ENCODE measurements at places on chromosomes 11 and 22.

DNA sequence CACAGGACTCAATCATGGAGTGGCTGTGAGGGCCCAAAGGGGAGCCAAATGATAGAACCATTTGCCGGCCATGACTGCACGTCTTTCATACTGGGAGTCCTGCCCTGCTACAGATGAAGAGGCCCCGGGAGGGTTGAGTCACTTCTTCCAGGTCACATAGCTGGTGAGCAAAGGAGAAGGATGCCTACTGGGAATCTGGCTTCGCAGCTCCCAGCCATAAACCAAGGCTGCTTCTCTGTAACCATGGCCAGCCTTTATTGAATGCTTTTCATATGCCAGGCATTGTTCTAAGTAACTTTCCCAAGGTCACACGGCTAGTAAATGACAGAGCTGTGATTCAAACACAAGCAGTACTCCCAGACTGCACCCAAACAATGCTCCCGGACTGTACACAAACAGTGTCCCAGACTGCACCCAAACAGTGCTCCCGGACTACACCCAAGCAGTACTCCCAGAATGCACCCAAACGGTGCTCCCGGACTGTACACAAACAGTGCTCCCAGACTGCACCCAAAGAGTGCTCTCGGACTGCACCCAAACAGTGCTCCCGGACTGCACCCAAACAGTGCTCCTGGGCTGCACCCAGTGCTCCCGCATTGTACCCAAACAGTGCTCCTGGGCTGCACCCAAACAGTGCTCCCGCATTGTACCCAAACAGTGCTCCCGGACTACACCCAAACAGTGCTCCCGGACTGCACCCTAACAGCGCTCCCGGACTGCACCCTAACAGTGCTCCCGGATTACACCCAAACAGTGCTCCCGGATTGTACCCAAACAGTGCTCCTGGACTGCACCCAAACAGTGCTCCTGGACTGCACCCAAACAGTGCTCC is 89.8 kb downstream of the FBXO7 start:
- H3K4me1 ChIP-seq: no peaks in the 10 kb centered on the region
- DNase-seq: no peak
- no peak overlapping the region for H3K4me3 ChIP-seq
- H3K27me3 ChIP-seq: no peaks in the 10 kb centered on the region

DNA sequence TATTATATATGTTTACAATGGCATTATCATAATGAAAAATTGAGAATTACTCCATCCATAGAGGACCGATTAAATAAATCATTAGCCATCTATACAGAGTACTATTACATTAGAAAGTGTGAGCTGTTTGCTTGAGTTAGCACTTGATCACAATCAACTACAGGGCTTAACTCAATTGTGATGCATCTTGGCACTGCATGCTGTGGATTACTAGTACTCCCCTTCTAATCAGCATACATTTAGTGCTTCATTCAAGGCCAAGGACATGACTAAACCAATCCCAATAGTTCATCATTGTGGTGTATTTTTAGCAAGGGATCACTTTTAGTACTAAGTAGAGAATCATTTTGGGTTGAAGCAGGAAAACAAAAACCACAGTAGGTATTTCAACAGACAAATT is 23.5 kb upstream of the ARHGAP42 start:
- DNase-seq: no peak
- H3K4me1 ChIP-seq: no peaks in the 10 kb centered on the region
- no peaks in the 10 kb centered on the region for H3K36me3 ChIP-seq
- H3K4me3 ChIP-seq: no peak overlapping the region
- H3K27ac ChIP-seq: no peak overlapping the region
- no peaks in the 10 kb centered on the region for H3K27me3 ChIP-seq

- peak overlapping the region; percentile 72 for H3K27ac ChIP-seq
- H3K4me3 ChIP-seq: no peak overlapping the region
- H3K4me1 ChIP-seq: peaks cover 6% of the 10 kb centered on the region
- no peaks in the 10 kb centered on the region for H3K36me3 ChIP-seq
- no peak for DNase-seq
These were observed 15.3 kb upstream of the ZBTB16 start for GRCh38 chr11:114044042-114044871.

GRCh38 chr11:102676084-102676483 is 29.5 kb downstream of the MMP27 start:
- H3K27ac ChIP-seq: no peak overlapping the region
- no peaks in the 10 kb centered on the region for H3K4me1 ChIP-seq
- DNase-seq: no peak
- H3K4me3 ChIP-seq: no peak overlapping the region
- no peaks in the 10 kb centered on the region for H3K27me3 ChIP-seq
- H3K36me3 ChIP-seq: no peaks in the 10 kb centered on the region

GRCh38 chr11:117134431-117134830 is 9.7 kb upstream of the PAFAH1B2 start:
- no peak overlapping the region for H3K4me3 ChIP-seq
- no peaks in the 10 kb centered on the region for H3K4me1 ChIP-seq
- no peaks in the 10 kb centered on the region for H3K27me3 ChIP-seq

DNA sequence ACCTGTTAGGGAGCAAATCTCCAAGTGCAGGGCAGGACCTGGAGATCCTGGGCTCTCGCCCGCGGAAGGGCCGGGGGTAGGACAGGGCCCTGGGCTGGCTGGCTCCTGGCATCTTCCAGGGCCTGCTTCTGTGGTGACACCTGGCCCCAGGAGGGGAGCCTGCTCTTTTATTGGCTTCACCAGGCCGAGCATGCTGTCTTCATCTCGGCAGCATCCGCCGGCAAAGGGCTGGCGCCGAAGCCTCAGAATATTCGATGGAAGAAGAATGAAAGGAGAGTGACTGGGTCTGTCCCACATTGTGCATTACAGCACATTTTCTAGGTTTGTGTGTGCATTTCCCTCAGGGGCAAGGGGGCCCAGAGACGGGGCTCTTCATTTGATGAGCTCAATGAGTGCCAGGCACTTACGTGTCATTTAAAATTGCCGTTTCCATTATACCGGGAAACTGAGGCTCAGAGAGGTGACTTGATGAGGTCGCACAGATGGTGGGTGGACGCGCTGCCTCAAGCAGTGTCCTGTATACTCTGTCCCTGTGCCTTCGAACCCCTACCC is 70.0 kb downstream of the RBX1 start:
- H3K27ac ChIP-seq: peak overlapping the region; percentile 99
- H3K4me3 ChIP-seq: peak overlapping the region; percentile 78
- H3K4me1 ChIP-seq: peaks cover 11% of the 10 kb centered on the region
- peak; percentile 69 for DNase-seq

GRCh38 chr11:112437096-112437495 is 176.4 kb upstream of the PLET1 start:
- no peak for DNase-seq
- no peaks in the 10 kb centered on the region for H3K27me3 ChIP-seq
- H3K27ac ChIP-seq: no peak overlapping the region
- no peaks in the 10 kb centered on the region for H3K4me1 ChIP-seq
- H3K4me3 ChIP-seq: no peak overlapping the region

GRCh38 chr11:65588199-65589054 is 7.2 kb downstream of the KCNK7 start:
- no peak overlapping the region for H3K4me3 ChIP-seq
- peaks cover 25% of the 10 kb centered on the region for H3K4me1 ChIP-seq
- peaks cover 71% of the 10 kb centered on the region for H3K36me3 ChIP-seq
- peak overlapping the region; percentile 60 for H3K27ac ChIP-seq
- no peak for DNase-seq
